ENCODE measurements at places on chromosomes 2 and 18.

GRCh38 chr2:71746946-71747501, 293.7 kb downstream of the DYSF start:
- DNase-seq: peak; percentile 20

GRCh38 chr2:40016151-40016885, 237.3 kb upstream of the THUMPD2 start:
- no peak for DNase-seq

DNA sequence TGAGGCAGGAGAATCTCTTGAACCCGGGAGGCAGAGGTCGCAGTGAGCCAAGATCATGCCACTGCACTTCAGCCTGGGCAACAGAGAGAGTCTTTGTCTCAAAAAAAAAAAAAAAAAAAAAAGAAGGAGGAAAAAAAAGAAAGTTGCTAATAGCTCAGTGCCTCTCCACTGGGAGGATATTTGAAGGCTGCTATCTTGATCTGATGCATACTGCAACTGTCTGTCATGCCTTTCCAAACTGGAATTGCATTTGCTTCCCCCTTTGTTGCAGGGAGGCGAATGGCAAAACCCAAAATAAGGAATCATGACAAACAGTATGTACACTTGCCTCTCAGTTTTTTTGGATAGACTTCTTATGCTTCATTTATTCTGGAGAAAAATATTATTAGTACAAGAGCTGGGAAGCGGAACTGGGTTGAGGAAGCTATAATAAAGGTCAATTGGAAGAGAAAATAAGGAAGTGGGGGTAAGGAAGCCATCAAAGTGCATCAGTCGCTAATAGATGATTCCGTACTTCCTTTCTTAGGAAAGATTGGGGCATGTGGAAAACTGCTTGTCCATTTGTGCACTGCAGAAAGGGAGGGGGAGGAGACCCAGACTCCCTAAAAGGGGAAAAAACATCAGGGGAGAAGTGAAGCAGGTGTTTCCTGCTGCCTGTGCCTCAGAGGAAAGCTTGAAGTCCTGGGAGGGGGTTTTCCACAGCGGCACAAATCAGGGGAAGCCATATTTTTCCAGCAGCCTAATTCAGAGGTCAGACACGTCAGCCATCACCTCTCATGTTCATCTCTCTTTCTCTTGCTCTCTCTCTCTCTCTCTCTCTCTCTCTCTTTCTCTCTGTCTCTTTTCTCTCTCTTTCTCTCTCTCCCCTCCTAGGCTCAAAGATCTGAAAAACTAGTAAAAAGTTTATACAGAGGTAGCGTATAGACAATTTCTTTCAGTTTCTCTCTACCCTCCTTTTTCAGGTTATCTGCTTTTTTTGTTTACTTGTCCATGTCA, 301.4 kb upstream of the TNP1 start:
- no peak for DNase-seq

DNA sequence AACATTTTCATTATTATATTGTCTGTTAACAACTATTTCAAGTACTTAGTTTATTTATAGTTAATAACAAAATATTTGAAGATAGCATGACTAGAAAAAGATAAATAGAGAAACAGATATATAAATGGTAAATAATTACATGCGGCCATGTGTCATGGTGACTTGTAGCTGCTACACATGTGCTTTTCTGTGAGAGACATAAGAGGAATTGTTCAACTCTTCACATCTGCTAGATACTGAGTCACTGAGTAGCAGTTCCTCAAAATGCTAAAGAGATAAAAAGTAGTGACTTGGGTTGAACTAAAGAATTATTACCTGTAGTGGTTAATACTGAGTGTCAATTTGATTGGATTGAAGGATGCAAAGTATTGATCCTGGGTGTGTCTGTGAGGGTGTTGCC, 37.5 kb upstream of the SCN9A start:
- peak; percentile 74 for DNase-seq

GRCh38 chr2:54936766-54937165, 113.5 kb downstream of the RTN4 start:
- DNase-seq: no peak

- DNase-seq: no peak
These were observed 173.8 kb upstream of the SIX3 start for GRCh38 chr2:44767691-44768090.

- no peak for DNase-seq
These were observed 38.3 kb downstream of the KLHL29 start for GRCh38 chr2:23423062-23423872.

- DNase-seq: no peak
These were observed 79.2 kb downstream of the PTPRM start for GRCh38 chr18:7646174-7646886.

GRCh38 chr2:160287476-160287875, 87.4 kb upstream of the ITGB6 start:
- no peak for DNase-seq

- no peak for DNase-seq
These were observed 289.1 kb downstream of the GULP1 start for GRCh38 chr2:188580738-188581137.

GRCh38 chr2:73920577-73921545, 5.8 kb upstream of the DGUOK start:
- DNase-seq: no peak

DNA sequence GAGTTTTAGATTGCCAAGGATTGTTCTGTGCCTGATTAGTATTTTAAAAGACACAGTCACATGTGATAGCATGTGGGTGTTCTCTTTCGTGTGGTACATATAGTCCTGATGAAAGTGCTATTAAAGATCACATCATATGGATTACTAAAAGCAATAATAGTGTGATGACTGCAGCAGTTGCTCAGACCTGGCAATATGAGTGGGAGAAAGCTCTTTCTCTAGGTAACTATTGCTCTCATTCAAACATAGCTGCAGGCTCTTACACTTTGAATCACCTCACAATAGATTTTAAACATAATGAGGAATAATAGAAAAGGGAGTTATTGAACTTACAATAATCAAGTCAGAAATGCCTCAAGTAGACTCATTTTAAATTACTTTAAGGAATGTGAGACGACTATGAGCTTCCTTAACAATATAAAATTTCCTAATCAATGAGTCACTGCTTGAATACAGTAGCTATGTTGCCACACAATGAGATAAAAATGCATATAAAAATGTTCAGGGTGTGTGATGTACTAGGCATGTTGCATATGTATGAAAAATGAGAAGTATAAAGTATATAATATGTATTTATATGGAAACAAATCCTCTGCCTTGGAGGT, 452.1 kb downstream of the TMX3 start:
- DNase-seq: peak; percentile 78

GRCh38 chr18:48898521-48898920, 52.2 kb downstream of the SMAD7 start:
- no peak for DNase-seq

DNA sequence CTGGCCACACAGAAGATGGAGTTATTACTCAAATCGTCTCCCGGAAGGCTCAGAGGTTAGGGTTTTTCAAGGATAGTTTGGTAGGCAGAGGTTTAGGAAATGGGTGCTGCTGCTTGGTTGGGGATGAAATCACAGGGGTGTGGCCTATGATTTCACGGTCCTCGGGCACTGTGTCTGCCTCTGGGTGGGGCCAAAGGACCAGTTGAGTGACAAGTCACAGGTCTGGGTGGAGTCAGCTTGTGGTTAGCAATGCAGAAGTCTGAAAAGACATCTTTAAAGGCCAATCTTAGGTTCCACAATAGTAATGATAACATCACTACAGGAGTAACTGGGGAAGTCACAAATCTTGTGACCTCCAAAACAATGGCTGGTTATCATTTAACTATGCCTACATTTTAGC, 387.8 kb downstream of the ZNF521 start:
- peak; percentile 22 for DNase-seq

- DNase-seq: no peak
These were observed 84.6 kb upstream of the RFX8 start for GRCh38 chr2:101559551-101559950.

DNA sequence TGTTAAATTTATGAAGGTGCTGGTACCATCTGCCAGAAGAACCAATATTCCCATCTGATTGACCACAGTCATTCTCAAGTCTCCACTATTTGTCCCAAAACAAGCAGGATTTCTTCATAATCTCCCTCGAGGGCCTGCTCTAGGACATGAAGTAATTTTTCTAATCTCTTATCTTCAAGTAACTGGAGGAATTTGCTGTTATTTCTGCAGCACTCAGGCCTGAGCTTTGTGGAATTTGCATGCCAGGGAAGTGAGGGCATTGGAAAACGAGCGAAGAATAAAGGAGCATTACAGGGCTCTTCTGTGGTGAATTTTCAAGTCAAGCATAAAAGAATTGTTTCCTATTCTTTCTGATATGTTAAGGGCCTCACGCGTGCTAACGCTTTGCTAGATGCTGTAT, 161.2 kb upstream of the EPAS1 start:
- DNase-seq: peak; percentile 29

- no peak for DNase-seq
These were observed 70.3 kb downstream of the IKZF2 start for GRCh38 chr2:213080969-213081617.

GRCh38 chr18:62345909-62346308, 20.8 kb downstream of the TNFRSF11A start:
- DNase-seq: no peak

GRCh38 chr2:154549869-154550268, 148.6 kb upstream of the KCNJ3 start:
- DNase-seq: no peak

DNA sequence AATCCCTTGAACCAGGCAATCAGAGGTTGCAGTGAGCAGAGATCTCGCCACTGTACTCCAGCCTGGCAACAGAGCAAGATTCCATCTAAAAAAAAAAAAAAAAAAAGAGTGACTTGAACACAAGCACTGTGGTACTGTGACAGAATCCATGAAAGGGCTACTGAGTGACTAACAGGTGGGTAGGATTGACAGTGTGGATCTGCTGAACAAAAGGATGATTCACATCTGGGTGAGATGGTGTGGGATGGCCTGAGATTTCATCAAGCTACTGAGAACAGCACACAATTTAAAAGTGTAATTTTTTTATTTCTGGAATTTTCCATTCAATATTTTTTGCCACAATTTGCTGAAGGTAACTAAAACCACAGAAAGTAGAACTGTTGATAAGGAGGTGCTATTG, 13.3 kb upstream of the SP3 start:
- no peak for DNase-seq

DNA sequence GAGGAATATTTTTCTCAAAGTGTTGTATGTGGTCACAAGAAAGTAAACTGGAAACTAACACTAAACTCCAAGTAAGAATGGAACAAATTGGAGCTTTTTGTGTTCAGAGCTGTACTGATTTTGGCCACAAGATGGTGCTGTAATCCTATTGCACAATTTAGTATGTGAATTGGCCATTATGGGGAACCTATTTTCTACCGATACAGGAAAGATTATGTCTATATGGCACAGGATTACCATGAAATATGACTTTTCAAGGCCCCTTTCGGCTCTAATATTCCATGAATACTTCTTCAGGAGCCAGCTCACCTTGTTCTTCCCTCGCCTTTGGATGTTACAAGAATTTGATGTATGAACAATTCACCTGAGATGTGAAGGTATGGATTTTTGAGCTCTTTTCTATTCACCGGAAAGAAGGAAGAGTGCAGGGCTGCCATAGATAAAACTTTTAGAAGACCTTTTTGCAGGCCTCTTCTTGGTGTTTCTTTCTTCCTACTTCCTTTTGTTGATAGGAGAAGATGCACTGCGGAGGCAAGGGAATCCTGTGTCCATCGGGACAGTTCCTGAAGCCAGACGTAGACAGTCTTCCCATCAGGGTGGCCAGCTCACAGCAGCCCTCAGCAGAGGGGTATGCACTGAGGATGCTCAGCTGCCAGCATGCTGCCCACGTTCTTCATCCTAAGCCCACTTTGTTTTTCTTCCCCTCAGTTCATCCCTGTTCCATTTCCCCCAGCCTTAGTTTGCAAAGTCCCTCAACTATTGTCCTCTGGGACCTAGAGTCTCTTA, 13.3 kb downstream of the MRPL44 start:
- peak; percentile 83 for DNase-seq

- no peak for DNase-seq
These were observed 13.5 kb downstream of the SPOPL start for GRCh38 chr2:138515092-138515491.

DNA sequence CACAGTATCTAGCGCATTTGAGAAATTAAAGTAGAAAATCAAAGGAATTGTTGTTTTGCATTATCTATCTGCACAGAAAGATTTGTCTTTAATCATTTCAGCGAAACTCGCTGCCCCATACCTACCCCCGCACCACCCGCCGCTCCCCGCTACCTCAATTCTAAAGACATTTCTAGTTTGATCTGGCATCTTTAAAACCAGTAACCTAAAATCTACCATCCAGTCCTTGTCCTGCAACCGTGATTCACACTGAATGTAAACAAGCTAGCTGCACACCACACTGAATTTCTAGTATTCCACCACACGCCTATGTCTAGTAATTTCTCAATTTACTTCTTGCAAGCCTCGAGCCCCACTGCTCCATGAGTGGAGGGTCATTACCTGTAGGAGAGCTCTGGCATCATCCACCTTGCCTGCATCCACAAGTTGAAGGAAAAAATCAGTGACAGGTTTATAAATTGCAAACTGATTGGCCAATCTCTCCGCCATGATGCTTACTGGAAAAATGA, 60.1 kb downstream of the ABCG8 start:
- no peak for DNase-seq

GRCh38 chr2:130840506-130840905, 3.8 kb downstream of the ARHGEF4 start:
- no peak for DNase-seq

- DNase-seq: no peak
These were observed 47.5 kb upstream of the SP3 start for GRCh38 chr2:174012347-174013314.

GRCh38 chr18:45521136-45521535, 94.1 kb upstream of the SLC14A2 start:
- peak; percentile 71 for DNase-seq

DNA sequence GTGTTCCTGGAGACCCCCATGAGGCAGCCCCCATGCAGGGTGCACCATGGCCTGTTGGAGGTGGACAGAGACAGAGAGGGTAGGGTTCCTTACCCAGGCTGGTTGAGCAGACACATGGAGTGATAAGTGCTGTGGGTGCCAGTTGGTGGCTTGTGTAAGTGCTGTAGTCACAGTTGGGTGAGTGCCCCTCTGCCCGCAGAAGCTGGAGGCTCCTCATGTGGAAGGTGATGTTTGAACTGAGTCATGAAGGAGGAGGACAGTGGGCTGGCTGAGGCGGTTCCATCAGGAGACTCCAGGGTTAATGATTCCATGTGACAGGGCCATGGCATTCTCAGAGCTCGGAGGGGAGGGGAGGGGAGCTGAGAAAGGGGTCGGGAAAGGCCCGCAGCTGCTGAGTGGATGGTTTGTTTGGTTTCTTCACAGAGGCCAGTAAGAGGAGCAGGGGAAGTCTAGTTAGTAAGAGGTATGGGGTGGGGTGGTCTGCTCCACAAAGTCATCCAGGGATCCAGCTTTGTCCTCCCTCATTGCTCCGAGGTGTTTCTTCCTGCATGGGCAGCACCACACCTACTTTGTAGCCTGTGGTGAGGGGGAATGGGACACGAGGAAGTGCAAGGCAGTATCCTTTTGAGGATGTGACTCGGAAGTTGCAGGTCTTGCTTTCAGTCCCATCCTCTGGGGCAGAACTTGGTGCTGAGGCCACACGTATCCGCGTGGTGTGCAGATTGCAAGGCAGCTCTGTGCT, 13.6 kb downstream of the IMPA2 start:
- peak; percentile 47 for DNase-seq

GRCh38 chr18:56248610-56249235, 389.7 kb downstream of the TXNL1 start:
- DNase-seq: no peak

- DNase-seq: no peak
These were observed 1387.6 kb upstream of the ACVR2A start for GRCh38 chr2:146457221-146457620.
